ENCODE measurements at places on chromosomes 12 and 14. TPM values are rescaled to one million over a fixed set of nuclear protein-coding genes. Genes with fewer than 3 reads are reported as not detected.

DNA sequence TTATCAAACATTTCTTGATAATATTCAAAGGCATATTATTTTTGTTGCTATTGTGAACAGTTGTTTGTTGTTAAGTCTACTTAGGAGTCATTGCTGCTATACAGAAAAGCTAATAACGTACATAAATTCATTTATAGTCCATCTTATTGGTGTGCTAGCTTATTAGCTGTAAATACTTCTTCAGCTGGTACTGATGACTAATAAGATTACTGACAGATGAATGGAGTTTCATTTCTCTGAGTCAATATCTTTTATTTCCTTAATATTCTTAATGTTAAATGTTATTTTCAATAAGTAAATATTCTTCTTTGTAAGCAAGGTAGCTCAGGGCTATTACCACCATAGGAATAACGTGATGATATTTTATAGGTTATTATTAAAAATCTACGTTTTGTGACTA, 139.4 kb upstream of the SLCO1C1 start:
- no peak for DNase-seq
- H3K36me3 ChIP-seq: no peaks in the 10 kb centered on the region
- no peaks in the 10 kb centered on the region for H3K4me1 ChIP-seq
- H3K27ac ChIP-seq: no peak overlapping the region
- H3K4me3 ChIP-seq: no peak overlapping the region

- no peak overlapping the region for H3K4me3 ChIP-seq
- H3K27me3 ChIP-seq: no peaks in the 10 kb centered on the region
- no peaks in the 10 kb centered on the region for H3K36me3 ChIP-seq
- H3K27ac ChIP-seq: no peak overlapping the region
- no peak for DNase-seq
Observed at GRCh38 chr12:59929110-59929509, 333.3 kb downstream of the SLC16A7 start.

SP7 gene
- total RNA-seq: 0.39 TPM

RPGRIP1 gene
- not detected for total RNA-seq

DNA sequence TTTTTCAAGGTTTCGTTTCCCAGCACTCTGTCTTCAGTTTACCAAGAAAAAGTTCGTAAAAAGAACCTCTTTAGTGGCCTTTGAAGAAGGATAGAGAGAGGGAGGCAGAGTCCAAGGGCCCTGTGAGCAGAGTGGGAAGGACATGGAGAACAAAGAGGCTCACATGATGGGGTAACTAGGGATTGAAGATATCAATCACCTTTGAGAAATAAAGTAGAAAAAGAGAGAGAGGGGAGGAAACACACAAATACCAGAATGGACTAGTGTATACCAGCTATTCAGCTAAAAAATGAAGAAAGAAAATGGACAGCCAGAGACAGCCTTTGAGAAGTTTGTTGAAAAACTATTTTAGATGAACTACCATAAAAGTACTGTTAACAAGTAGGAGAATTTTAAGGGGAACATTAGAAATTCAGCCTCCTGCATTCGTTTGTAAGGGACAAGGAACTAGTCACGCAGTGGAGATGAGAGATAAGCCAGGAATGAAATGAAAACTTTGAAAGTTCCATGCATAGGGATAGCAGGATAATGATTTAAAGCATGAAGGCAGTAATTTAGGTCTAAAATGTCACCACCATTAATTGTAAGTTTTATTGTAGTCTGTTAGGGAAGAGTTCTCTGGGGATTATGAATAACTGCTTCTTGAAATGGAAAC, 82.1 kb downstream of the SPTSSA start:
- no peaks in the 10 kb centered on the region for H3K27me3 ChIP-seq
- H3K36me3 ChIP-seq: no peaks in the 10 kb centered on the region
- no peak overlapping the region for H3K4me3 ChIP-seq
- no peak for DNase-seq

- H3K36me3 ChIP-seq: no peaks in the 10 kb centered on the region
- DNase-seq: no peak
- H3K4me3 ChIP-seq: no peak overlapping the region
- peaks cover 10% of the 10 kb centered on the region for H3K27me3 ChIP-seq
Observed at GRCh38 chr14:94747739-94748138, 22.2 kb downstream of the GSC start.

C14orf39 gene
- 0.56 TPM for total RNA-seq

KLRC2 gene
- not detected for total RNA-seq

DNA sequence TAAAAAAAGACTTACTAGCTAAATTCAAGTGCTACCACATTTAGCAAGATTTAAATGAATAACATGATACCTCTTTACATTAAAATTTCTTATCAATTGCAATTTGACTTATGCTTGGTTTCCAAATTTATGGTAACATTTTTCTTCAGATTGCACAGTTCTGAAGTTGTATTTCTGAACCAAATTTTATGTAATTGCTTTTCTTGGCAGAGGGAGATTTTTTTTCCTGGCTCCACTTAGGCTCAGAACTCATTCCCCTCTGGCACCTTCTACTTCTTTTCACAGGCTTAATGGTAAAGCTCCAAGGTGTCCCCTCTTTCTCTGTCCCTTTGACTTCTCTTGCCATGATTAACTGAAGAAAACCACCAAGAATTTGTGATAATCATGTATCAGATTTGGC, 99.8 kb upstream of the TMTC1 start:
- no peak overlapping the region for H3K4me3 ChIP-seq
- no peak for DNase-seq
- H3K4me1 ChIP-seq: peaks cover 6% of the 10 kb centered on the region
- no peaks in the 10 kb centered on the region for H3K36me3 ChIP-seq
- no peaks in the 10 kb centered on the region for H3K27me3 ChIP-seq

- no peaks in the 10 kb centered on the region for H3K27me3 ChIP-seq
- H3K27ac ChIP-seq: no peak overlapping the region
- H3K4me3 ChIP-seq: no peak overlapping the region
- DNase-seq: no peak
Observed at GRCh38 chr14:92670160-92670559, 78.3 kb downstream of the LGMN start.

SERPINA9 gene
- total RNA-seq: not detected

GRCh38 chr12:14992673-14993072, 19.8 kb downstream of the PDE6H start:
- H3K27ac ChIP-seq: no peak overlapping the region
- no peaks in the 10 kb centered on the region for H3K27me3 ChIP-seq
- no peaks in the 10 kb centered on the region for H3K36me3 ChIP-seq
- no peak overlapping the region for H3K4me3 ChIP-seq
- H3K4me1 ChIP-seq: no peaks in the 10 kb centered on the region

DNA sequence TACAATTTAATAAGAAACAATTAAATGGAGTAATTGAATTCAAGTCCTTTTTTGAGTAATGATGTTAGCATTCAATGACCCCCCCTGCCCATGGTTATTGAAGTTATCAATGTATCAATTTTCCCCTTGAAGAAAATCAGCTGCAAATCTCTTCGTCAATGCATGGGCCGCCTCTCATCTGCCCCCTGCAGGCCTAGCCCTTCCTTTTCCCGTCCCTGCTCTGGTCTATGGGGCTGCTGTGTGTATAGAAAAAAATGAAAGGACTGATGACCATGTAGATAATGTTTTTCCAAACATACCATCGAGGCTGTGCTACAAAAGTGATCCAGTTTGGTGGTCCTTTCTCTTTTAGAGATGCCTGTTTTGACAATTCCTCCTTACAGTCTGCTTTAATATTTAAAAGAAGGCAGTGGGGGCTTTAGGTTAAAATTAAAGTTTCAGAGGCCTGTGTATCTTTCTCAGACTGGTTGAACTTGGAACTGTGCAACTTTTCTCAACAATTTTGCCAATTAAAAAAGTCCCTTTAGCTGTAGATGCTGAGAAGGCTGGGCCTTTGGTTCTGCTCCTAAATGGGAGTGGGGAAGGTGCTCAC, 98.4 kb downstream of the APAF1 start:
- no peak overlapping the region for H3K4me3 ChIP-seq
- H3K27me3 ChIP-seq: peaks cover 30% of the 10 kb centered on the region
- DNase-seq: no peak

BATF gene
- total RNA-seq: not detected

SMOC1 gene
- total RNA-seq: 10.0 TPM

DNA sequence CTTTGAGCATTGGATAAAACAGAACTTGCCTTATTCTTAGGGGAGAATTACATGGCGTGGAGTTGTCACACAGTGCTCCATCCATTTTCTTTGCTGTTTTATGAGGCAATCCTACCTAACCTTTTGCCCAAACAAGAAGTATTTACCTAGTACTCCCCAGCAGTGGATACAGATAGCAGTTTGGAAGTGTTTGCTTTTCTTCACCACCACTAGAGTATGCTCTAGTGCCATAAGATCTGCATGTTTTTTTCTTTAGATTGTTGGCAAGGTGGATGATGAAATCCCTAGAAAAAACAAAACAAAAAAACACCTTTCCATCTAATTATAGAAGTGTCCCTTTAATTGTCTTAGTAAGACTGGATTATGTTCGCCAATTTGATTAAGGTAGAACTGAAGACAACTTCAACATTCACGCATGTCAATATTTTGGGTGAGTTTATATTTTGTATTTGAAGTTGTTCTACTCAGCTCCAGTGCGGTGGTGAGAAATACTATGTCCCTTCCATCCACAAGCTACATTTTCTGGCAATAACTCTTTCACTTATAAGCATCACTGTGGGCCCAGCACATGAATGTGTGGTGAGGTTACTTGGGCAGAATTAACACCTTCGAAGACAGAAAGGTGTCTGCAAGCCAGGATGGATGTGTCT, 23.6 kb upstream of the TMEM260 start:
- no peak overlapping the region for H3K27ac ChIP-seq
- H3K4me1 ChIP-seq: no peaks in the 10 kb centered on the region
- no peaks in the 10 kb centered on the region for H3K27me3 ChIP-seq
- no peak overlapping the region for H3K4me3 ChIP-seq

SMCO3 gene
- total RNA-seq: not detected

C12orf50 gene
- total RNA-seq: not detected

FAR2 gene
- 0.42 TPM for total RNA-seq

MGP gene
- total RNA-seq: not detected

CMTM5 gene
- 0.21 TPM for total RNA-seq

DNA sequence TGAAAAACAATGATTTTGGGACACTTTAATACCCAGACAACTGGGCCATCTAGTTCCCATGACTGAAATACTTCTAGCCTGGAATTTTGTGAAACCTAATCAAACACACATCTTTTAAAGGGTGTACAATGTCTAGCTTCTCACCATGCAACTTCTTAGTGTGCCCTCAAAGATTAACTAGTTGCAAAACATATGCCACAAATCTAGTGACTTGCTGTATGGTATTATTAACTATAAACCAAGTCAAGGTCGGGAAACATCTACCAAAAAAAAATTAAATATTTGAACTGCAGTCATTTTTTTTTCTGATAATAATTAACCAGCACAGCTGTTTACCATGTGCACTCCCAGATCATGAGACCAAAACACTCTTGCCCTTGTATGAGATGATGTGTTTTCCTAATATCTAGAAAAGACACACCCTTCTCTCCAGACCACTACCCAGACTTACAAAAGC, 171.8 kb upstream of the FOXN3 start:
- H3K27ac ChIP-seq: no peak overlapping the region
- H3K4me1 ChIP-seq: no peaks in the 10 kb centered on the region
- no peak for DNase-seq
- H3K36me3 ChIP-seq: no peaks in the 10 kb centered on the region

- H3K27ac ChIP-seq: no peak overlapping the region
- no peaks in the 10 kb centered on the region for H3K27me3 ChIP-seq
Observed at GRCh38 chr14:84806622-84807021, 723.3 kb upstream of the FLRT2 start.

PLEKHD1 gene
- 0.21 TPM for total RNA-seq

PTCSC3 gene
- total RNA-seq: not detected

GRCh38 chr12:31355747-31356107, 29.8 kb upstream of the SINHCAF start:
- H3K27ac ChIP-seq: no peak overlapping the region
- no peaks in the 10 kb centered on the region for H3K36me3 ChIP-seq

DNA sequence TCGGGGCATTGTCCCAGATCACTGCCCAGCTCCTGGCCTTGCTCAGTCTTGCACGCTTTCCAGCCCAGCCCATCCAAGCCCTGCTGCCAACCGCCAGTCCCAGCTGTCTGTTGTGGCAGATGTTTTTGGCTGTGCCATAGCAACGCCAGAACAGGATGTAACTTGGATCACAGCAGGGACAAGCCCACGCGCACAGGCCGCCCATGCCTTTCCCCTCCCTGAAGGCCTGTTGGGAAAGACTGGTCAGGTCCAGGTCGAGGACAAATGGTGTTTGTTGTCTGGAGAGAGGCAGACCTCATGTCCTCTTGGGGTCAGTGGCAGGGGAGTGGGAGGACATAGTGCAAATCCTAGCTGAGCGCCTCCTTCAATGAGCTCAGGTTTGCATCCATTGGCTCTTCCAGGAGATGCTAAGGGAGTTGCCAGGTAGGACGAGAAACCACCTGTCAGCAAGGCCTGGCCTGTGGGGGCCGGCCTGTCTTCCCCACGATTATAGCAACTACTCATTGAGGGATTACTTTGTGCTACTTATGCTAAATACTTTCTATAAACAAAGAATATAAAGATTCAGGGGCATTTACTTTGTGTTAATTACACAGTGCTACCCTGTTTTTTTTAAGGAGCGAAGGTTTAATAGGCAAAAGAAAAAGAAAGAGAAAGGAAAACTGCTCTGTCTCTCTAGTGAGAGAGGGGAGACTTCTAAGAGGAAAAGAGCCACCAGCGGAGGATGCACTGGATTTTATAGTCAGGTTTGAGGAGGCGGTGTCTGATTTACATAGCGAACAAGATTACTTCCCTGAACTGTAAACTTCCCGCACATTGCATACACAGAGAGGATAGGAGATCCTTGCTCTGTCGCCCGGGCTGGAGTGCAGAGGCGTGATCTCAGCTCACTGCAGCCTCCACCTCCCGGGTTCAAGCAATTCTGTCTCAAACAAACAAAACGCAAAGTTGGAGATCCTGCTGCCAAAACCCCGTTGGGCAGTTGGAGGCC, 42.8 kb upstream of the CORO1C start:
- H3K27me3 ChIP-seq: no peaks in the 10 kb centered on the region
- no peaks in the 10 kb centered on the region for H3K36me3 ChIP-seq
- no peak overlapping the region for H3K4me3 ChIP-seq
- H3K27ac ChIP-seq: no peak overlapping the region
- no peak for DNase-seq
- no peaks in the 10 kb centered on the region for H3K4me1 ChIP-seq

GRCh38 chr14:95045836-95046430, 111.4 kb downstream of the DICER1 start:
- DNase-seq: no peak
- H3K4me3 ChIP-seq: no peak overlapping the region
- no peaks in the 10 kb centered on the region for H3K36me3 ChIP-seq
- H3K27me3 ChIP-seq: peaks cover 5% of the 10 kb centered on the region
- H3K4me1 ChIP-seq: no peaks in the 10 kb centered on the region
- no peak overlapping the region for H3K27ac ChIP-seq

GRCh38 chr14:22382395-22382794, 206.6 kb downstream of the DAD1 start:
- no peaks in the 10 kb centered on the region for H3K27me3 ChIP-seq
- no peaks in the 10 kb centered on the region for H3K4me1 ChIP-seq
- no peak overlapping the region for H3K27ac ChIP-seq
- H3K36me3 ChIP-seq: no peaks in the 10 kb centered on the region
- no peak for DNase-seq
- H3K4me3 ChIP-seq: no peak overlapping the region

GRCh38 chr14:105116451-105117256, 51.4 kb upstream of the GPR132 start:
- H3K4me1 ChIP-seq: no peaks in the 10 kb centered on the region
- H3K27me3 ChIP-seq: no peaks in the 10 kb centered on the region
- H3K4me3 ChIP-seq: no peak overlapping the region
- H3K27ac ChIP-seq: no peak overlapping the region

Data from cardiac muscle cell (in vitro differentiated cells and primary cell).